ENCODE measurements at places on chromosomes 13 and 19. TPM values are rescaled to one million over a fixed set of nuclear protein-coding genes. Genes with fewer than 3 reads are reported as not detected.

DNA sequence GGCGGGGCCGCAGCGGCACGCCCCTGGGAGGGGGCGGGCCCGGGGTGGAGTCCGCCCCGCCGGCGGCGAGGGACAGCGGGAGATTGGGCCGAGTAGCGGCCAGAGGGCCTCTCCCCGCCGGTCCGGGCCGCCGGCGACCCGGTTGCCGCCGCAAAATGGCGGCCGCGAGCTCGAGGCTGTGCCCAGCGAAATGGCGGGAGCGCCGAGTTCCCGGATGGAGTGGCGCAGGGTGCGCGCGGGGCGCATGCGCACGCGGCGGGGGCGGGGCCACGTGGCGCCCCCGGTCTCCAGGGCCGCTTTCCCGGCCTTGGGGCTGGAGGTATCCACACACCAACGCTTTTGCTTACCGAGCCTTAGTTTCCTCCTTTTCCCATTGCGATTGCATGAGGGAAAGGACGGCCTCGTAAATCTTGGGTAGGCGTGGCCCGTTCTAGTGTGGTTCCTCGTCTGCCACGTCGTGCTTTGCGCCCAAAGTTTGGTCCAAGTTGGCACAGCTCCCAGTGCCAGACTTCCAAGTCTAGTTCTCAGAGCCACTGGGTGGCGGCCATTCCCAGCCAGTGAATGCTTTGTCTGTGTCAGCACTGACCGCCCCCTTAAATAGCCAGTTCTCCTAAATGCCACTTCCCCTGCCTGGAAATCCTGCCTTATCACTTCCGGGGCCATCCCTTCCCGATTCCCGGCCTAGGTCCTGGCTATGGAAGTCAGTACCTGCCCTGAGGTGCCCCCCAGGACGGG, 513 bp downstream of the CIRBP start:
- peaks cover 42% of the 10 kb centered on the region for H3K36me3 ChIP-seq
- peak overlapping the region; percentile 66 for H3K27ac ChIP-seq
- no peaks in the 10 kb centered on the region for H3K27me3 ChIP-seq
- peaks cover 76% of the 10 kb centered on the region for H3K4me1 ChIP-seq
- peak; percentile 81 for DNase-seq

The PABPC3 gene
- 0.51 TPM for polyA plus RNA-seq

The DNAAF3 gene
- 0.99 TPM for polyA plus RNA-seq

DNA sequence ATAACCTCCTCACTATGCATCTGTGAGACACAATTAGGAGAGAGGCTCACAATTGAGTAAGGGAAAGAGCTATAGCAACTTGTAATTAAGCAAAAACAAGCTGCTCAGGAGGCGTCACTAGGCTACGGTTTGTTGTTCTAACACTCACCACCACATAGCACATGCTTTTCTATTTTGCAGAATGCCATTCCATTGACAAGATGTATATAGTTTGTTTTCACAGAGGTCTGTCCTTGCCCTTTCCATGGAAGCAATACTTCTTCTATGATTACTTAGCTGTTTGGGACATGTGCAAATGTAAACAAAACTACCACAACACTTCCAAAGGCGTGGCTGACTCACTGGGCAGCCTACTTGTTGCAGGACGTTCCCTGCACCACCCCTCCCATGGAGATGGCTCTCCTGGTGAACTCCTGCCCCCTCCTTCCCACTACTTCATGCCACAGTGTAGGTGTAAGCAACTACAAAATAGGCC, 33.9 kb upstream of the FAM216B start:
- DNase-seq = peak; percentile 15
- no peak overlapping the region for H3K4me3 ChIP-seq
- no peak overlapping the region for H3K27ac ChIP-seq
- H3K4me1 ChIP-seq = no peaks in the 10 kb centered on the region
- no peaks in the 10 kb centered on the region for H3K27me3 ChIP-seq

GRCh38 chr19:20078581-20079031, 806 bp downstream of the ZNF90 start:
- H3K4me1 ChIP-seq = peaks cover 9% of the 10 kb centered on the region
- peak overlapping the region; percentile 88 for H3K27ac ChIP-seq

- H3K36me3 ChIP-seq = no peaks in the 10 kb centered on the region
- no peak overlapping the region for H3K27ac ChIP-seq
- no peaks in the 10 kb centered on the region for H3K4me1 ChIP-seq
- no peak for DNase-seq
Observed at GRCh38 chr13:75339635-75340374, 142.2 kb downstream of the TBC1D4 start.
